ENCODE measurements at places on chromosomes 11 and 22. TPM values are rescaled to one million over a fixed set of nuclear protein-coding genes. Genes with fewer than 3 reads are reported as not detected.

PAMR1 gene
- 7.6 TPM for polyA plus RNA-seq

EPS8L2 gene
- polyA plus RNA-seq, result 14.1 TPM

GRCh38 chr11:2975594-2975993, 16.5 kb downstream of the NAP1L4 start:
- peak; percentile 29 for DNase-seq

DNA sequence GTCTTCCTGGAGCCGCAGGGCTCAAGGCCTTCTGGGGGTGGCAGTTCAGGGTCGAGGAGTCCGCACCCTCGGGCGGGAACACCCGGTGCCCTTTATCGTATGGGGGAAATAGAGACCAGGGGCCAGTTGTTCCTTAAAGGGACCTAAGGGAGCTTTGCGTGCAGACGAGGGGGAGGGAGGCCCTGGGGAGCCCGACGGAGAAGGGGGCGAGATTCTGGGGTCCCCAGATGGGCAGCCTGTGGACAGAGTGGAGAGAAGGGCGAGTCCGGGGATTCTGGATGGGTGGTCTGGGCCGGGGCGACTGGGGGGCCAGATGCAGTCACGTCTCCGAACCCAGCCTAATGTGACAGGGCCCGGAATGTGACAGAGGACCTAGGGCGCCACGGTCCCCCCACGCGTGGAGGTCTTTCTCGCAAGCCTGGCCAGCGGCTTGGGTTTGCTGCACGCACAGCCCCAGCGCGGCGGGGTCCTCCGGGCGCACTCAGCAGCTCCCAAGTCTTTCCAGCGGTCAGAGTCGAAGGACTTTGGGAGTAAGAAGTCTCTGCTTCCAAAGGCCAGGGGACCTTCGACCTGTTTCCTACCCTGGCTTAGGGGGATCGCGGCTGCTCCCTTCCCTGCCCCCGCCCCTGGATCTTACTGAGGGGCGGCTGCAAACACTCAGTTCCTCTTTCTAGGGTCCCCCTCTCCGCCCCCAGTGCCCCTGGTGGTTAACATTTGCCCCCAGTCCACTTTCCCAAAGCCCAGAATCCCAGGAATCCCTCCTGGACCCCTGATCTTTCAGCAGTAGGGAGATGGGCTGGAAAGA, 547 bp downstream of the TUBA8 start:
- no peak for DNase-seq
